ENCODE measurements at places on chromosomes 11 and 22.

DNA sequence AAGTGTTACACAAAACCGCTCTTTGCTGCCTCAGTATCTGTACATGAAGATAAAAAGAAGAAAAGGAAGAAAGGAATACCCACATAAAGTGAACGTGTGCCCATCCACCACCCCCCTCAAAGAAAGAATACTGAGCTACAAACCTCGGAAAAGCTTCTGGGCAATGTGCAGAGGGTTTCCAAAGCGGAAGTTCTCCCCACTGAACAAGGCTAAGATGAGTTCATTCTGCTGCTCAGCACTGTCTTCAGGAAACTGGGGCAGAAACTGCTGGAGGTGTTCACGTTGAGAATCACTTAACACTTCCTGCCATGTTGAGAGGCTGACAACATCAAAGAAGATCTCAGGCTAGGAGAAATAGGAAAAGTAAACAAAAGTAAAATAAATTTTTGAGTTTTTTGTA, 6.9 kb downstream of the NFRKB start:
- no peak for DNase-seq

GRCh38 chr11:29448246-29448877, 568.5 kb downstream of the KCNA4 start:
- no peak for DNase-seq

GRCh38 chr11:79047321-79047720, 393.5 kb downstream of the TENM4 start:
- no peak for DNase-seq

- DNase-seq = no peak
Measured at GRCh38 chr22:43013355-43014315, 1.3 kb downstream of the PACSIN2 start.

GRCh38 chr11:123377355-123377754, 52.7 kb upstream of the GRAMD1B start:
- DNase-seq = no peak

GRCh38 chr11:114762408-114762807, 84.1 kb downstream of the NXPE2 start:
- peak; percentile 68 for DNase-seq

- DNase-seq = peak; percentile 27
Measured at GRCh38 chr22:39388261-39389011, 11.1 kb upstream of the TAB1 start.

GRCh38 chr11:125443767-125444311, 52.2 kb downstream of the FEZ1 start:
- peak; percentile 70 for DNase-seq

GRCh38 chr11:130876100-130876499, 40.2 kb downstream of the SNX19 start:
- no peak for DNase-seq

GRCh38 chr11:3359092-3359824, 19.7 kb downstream of the ZNF195 start:
- no peak for DNase-seq

GRCh38 chr11:17986007-17986710, 26.7 kb downstream of the SERGEF start:
- no peak for DNase-seq

DNA sequence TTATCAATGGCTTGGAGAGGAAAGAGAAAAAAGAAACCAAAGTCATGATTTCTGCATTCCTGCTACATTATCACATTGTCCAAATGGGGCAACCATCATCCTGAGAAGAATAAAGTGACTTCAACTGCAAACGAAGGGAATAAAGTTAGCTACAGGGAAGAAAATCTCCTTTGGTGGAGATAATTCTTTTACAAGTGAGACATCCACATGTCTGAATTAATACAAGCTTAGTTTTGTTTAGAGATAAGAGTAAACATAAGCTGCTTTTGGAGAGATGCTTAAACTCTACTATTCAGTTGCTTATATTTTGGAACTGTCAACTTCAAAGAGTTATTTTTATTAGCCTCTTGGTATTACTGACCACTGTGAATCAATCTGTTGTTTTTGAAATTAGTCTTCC, at the start of gene OR52L1:
OR52L1 (minus strand) TSS at position 101 of the 400 bp plus-strand sequence; CDS start at position 46, 55 bp downstream.
- no peak for DNase-seq

- no peak for DNase-seq
Measured at GRCh38 chr11:91820709-91821108, 403.9 kb upstream of the FAT3 start.

DNA sequence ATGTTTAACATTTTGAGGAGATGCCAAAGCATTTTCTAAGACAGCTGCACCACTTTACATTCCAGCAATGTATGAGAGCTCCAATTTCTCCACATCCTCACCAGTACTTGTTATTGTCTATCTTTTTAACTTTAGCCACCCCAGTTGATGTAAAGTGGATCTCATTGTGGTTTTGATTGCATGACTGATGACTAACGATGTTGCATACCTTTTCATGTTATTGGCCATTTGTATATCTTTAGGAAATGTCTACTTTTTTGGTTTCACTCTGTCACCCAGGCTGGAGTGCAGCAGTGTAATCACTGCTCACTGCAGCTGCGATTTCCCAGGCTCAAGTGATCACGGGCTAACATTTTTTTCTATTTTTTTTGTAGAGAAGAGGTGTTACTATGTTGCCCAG, 8.9 kb downstream of the TTC28 start:
- DNase-seq = no peak

GRCh38 chr11:60875366-60876167, 8.2 kb downstream of the ZP1 start:
- DNase-seq = no peak

DNA sequence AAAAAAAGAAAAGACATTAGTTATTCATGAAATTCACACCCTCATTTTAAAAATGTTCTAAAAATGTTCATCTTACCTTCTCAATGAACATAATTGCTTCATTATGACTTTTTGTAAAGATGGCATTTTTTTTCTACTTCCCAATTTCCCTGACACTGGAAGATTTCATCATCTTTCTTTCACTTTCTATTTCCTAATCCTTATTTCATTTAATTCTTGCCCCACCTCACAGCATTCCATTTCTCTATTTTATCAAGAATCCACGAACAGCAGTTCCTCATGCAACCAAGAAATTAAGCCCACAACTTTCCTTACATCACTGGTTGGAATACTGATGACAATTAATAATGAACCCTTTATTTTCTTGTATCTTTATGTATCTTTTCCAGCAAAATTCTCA, 1.9 kb downstream of the PATL1 start:
- no peak for DNase-seq

GRCh38 chr11:34302046-34302921, 55.5 kb downstream of the ABTB2 start:
- no peak for DNase-seq

GRCh38 chr11:6895010-6895409, 2.7 kb upstream of the OR2D2 start:
- peak; percentile 50 for DNase-seq

GRCh38 chr11:61826930-61827570, 1.1 kb upstream of the FADS2 start:
- DNase-seq = peak; percentile 54

DNA sequence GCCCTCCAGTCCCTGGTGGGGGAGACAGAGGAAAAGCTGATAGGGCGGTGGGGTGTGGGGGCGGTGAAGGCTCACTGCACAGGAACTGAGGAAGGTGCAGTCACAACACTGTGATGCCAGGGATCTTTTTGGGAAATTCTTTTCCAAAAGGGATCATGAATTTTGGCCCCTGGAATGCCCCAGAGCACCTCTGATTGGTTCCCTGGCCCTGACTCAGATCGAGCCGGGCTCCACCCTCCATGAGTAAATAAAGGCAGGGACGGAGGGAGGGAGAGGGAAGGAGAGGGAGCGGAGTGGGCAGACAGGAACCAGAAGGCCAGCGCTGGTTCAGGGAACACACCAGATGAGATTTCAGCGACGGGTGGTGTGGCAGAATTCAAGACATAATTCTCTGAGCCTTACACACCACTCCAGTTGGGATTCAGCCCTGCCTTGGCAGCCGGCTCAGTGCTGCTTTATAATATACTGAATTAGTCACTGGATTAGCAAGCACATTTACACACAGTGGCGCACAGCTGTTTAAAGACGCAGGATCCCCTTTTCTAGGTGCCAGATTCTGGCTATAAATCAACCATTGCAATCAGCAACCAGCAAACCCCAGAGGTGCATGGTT, 80.3 kb downstream of the ETS1 start:
- DNase-seq = no peak

DNA sequence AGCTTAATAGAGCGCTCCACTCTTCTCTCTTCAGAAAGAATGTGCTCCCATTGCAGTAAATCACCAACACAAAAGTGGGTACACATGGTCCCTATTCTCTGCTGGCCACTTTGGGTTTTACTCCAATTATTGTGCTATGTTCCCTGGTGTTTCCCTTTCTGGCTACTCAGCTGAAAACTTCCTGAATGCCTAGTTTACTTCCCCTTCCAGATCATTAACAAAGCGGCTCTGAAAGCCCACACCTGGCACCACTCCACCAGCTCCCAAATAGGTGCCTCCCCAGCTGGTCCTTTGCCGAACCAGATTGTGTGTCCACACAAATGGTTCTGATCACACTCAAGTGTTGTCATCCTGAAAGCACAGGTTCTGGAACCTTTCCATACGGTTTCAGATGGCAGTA, 443.7 kb downstream of the NTM start:
- DNase-seq = no peak

GRCh38 chr11:36488096-36488495, 22.0 kb downstream of the TRAF6 start:
- DNase-seq = no peak

All from NCI-H526 treated with DMSO at 0.1 percent for 48 hours (cell line).